ENCODE measurements at places on chromosomes 3 and 15. TPM values are rescaled to one million over a fixed set of nuclear protein-coding genes. Genes with fewer than 3 reads are reported as not detected.

Gene SLC15A2
- 0.64 TPM for total RNA-seq

Gene SPSB4
- total RNA-seq: 98.4 TPM

Gene FSD2
- not detected for total RNA-seq

Gene PCOLCE2
- 33.4 TPM for total RNA-seq

Gene SNTN
- total RNA-seq: not detected

Gene LTK
- total RNA-seq: 3.2 TPM

Gene SPRED1
- total RNA-seq: 2.4 TPM

Gene EFCAB12
- total RNA-seq: 0.61 TPM

Gene SOX14
- total RNA-seq: not detected

Gene ALAS1
- 41.7 TPM for total RNA-seq

Gene GADL1
- total RNA-seq: not detected

Gene PARP15
- total RNA-seq: 0.29 TPM

Gene BTLA
- total RNA-seq: not detected

Gene RLBP1
- total RNA-seq: not detected

Gene RHCG
- total RNA-seq: not detected

Gene GOLGA6L7
- total RNA-seq: not detected

Gene LIPH
- not detected for total RNA-seq

Gene POPDC2
- total RNA-seq: 1.4 TPM

Gene CNTN4
- 23.0 TPM for total RNA-seq

Gene DUOXA2
- total RNA-seq: not detected

Gene CCR5
- not detected for total RNA-seq

Gene GOLGA6B
- not detected for total RNA-seq

Gene KBTBD8
- total RNA-seq: 8.6 TPM

Gene SLC22A14
- 0.93 TPM for total RNA-seq

Gene VIPR1
- not detected for total RNA-seq

Gene TNFSF10
- total RNA-seq: not detected

Gene GRAMD1C
- 2.1 TPM for total RNA-seq
